ENCODE measurements at places on chromosomes 1 and 21.

GRCh38 chr1:115337633-115338456, at the start of gene NGF:
TSS of gene NGF (minus strand) at chr1:115338249. CDS start at chr1:115286795, 51,454 bp downstream.
- DNase-seq = no peak

DNA sequence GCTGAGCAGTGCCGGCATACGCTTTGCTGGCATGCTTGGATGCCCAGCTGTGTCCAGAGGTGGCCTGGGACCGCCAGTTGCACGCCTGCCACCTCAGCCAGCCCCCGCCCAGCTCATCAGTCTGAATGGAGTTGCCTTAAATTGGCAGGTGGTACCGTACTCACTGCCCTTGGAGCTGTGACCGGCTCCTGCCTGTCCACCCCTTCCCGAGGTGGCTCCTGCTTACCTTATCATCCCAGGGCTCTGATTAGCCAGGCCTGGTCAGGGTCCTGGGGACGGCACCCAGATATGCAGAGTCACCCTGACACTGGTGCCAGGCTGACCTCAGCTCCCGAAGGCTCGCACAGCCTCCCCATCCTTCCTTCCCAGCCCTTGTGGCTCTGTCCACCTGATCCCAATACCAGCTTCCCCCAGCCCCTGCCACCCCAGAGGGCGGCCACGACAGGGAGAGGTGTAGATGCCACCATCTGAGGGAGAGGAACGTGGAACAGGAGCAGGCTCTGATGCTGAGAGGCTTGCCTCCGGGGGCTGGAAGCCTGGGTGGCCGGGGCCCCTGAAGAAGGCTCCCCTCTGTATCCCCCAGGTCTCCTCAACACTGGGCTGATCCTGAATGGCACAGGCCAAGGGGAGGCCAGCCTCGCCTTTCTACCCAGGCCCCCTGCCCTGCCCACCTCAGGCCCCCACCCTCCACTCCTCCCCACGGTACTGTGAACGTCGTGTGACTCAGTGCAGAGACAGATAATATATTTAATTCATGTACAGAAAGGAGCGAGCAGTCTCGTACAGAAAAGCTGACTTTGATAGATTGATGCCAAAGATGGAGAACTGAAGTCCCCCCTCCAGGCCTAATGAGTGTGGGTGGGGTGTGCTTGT, 27.8 kb downstream of the CDK18 start:
- no peak for DNase-seq

DNA sequence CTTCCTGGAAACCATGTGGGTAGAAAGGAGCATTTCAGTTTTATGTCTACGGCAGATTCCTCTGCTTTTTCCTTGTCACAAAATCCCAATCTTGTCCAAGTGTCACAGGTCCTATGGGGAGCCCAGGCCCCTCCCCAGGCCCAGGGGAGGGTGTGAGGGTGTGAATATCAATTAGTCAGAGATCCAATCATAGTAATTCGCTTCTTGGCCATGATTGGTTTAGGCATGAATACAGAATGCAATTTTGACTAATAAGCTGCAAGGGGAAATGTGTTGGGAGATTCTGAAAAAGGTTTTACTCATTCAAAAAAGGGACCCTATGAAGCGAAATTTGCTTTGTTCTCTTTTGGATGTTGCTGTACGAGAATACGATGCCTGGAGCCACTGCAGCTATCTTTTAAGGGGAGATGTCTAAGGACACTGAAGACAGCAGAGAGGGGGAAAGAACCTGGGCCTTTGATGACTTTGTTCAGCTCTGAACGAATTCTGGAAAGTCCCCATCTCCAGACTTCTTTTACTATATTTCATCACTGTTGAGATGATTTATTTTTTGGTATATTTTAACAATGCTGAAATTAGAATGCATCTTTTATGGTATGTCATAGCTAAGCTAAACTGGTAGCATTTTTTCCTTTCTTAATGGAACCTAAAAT, 18.2 kb downstream of the TSPAN2 start:
- DNase-seq = no peak

DNA sequence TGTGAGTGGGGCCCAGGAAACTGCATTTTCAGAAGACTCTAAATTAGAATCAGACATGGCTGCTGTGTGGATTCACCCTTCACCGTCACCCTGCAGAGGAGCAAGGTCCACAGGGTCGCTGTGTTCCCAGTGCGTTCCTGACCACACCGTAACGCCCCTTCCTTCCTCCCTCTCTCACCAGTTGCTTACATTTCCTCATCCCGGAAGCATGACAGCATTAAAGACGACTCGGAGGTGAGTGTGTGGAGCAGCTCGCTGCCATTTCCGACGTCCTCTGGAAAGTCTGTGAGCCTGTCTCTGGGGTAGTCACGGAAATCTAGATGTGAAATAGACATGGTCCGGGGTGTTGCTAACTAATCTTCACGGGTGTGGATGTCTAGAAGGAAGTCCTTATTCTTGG, 45.9 kb downstream of the FAAP20 start:
- DNase-seq = no peak

DNA sequence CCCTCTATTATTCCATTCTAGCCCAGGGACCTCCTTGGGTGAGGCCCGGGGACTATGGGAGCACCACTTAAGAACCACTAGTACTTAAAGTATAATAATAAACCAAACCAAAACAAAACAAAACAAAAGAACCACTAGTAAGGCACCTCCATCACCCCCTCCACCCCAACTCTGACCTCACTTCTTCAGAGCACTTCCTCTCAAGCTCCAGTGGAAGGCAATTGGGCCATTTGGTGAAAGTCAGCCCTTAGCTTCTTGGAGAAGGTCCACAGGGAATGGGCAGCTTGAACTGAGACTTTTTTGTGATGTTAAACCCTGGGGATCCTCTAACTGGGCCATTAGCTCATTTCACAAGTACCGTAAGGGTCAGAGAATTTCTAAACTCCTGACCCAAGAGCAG, 237.3 kb downstream of the RHOU start:
- DNase-seq = no peak

DNA sequence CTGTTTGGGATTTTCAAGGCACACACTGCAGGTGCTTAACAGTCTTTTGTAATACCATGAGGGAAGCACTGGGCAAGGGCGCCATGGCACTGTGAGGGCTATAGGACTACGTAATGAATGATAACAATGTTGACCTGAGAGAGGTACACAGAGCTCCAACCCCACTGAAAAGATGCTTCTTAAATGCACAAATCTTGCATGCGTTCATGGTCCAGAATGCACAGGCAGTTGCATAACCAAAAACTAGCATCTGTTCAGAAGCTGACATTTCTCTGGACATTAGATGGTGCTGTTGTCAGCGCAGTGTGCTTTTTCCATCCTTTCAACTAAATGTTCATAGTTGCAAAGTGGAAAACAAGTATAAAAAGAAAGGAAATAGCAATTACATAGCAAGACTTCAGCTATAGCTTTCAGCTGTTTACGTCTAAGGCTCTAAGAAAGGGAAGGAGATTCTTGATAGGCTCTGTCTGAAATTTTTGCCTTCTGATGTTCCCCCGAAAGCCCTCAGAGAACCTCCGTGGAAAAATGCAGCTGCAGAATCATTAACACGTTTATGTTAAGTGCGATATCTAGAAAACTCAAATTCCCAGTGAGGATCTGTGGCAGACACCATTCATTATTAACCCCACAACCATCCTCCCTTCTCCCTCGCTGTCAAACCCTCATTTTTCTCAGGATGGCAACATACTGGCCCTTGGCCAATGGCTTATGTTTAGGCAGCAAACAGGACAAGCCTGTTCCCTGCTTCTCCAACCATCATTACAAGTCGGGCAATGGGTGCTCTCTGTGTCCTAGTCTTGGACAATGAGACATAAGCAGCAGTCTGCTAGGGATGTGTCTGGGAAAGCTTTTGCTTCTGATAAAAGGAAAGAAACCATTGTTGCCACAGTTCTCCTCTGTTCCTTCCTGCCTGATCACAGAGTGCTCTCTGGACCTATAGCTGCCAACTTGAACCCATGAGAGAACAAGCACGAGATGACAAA, 8.2 kb upstream of the TARBP1 start:
- DNase-seq = no peak

DNA sequence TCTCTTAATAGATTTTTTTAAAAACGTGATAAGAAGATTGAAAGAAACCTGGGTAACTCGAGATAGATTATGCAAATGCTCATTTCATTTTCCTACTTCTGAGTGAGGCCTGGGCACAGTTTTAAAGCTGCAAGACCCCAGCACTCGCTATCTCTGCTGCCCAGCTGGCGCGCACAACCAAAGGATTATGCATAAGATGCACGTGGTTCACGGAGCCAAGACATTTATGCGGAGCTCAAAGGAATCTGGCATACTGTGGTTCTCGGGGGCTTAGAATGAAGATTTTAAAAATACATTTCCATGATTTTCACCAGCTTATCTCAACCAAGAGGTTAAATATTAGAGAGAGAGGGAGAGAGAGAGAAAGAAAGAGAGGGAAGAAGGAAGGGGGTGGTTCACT, 210.9 kb downstream of the DSCAM start:
- no peak for DNase-seq

GRCh38 chr1:205971082-205971481, 27.8 kb upstream of the SLC26A9 start:
- no peak for DNase-seq

- no peak for DNase-seq
Measured at GRCh38 chr1:117009132-117009531, 7.6 kb downstream of the CD101 start.

DNA sequence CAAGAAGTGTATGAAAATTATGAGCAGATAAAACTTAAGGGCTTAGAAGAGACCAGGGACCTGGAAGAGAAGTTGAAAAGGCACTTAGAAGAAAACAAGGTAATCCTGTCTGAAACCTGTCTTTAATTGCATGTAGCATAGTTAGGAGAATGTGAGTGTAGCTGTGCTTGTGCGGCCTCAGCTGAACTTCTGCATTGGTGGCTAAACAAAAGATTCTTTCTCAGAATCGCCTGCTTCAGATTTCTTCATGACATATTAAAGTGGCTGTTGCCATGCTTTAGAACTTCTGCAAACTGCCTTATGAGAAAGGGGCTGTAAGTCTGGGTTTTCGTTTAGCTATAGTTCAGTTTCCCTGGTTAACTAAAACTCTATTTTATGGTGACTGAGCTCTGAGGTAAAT, 94.5 kb downstream of the VPS26C start:
- DNase-seq = no peak

DNA sequence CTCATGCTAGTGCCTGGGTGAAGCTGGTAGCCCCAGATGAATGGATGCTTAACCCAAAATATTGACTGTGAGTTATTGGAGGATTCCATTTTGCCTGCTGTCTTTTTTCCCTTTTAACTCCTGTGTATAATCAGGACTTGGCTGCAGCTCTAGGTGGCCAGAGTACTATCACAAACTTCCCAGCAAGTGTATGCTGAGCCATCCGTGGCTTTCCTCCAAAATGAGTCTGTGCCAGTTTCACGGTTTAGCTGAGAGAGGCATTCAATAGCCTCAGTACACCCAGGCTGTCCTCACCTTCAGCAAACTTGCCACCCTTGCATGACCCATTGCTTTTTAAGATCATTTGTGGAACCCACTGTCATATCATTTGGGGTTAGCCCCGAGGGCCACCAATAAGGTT, 5.3 kb upstream of the DPT start:
- DNase-seq = no peak

- DNase-seq = no peak
Measured at GRCh38 chr1:2350501-2350900, 40.9 kb downstream of the MORN1 start.

Measured in activated B cell treated with CpG ODN at 0.5 μM for 24 hours (primary cell).